Stimulated activated CD8-positive, alpha-beta memory T cell treated with anti-CD3 and anti-CD28 coated beads, Interleukin-4, amount 100 ng/mL, for 24 hours (primary cell): ENCODE measurements at places on chromosomes 5 and 9.

DNA sequence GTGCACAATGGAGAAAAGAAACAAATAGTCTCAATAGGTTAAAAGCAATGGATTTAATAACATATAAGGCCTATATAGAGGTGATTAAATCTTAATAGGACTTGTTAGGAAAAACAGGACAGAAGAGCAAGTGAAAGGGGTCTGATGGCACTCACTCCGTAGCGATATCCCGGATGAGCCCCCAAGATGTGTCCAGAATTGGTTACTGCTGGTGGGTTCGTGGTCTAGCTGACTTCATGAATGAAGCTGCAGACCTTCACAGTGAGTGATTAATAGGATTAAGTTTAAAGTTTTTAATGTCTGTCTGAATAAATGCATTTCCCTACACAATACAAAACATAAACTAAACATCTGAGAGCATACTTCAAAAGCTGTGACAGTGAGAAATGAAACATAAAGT, 110.4 kb upstream of the FAM174A start:
- DNase-seq = no peak

DNA sequence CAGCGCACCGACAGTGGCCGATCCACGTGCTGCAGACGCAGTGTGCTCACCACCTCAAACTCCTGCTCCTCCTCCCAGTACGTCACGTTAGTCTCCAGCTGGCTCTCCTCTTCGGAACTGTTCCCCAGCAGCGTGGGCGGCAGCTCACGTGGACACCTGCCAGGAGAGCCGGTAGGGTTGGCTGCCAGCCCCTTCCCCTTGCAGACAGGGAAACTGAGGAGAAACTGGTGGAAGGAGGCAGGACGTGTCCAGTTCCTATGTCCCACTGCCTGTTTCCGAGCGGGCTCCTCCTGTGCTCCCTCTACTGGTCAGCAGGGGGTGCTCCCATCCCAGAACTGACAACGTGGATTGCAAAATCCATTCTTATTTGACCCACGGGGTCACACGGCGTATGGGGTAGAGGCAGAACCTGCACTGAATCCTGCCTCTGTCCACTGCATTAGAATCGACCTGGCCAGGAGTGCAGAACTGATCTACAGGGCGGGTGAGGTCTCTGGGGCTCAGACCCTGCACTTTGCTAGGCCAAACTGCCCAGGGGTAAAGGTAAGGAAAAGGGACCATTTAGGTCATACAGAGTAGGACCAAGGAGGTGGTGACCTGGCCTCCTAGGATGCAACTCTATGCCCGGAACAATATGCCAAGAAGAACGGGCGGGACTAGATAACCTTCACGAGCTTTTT, 25.7 kb downstream of the PDGFRB start:
- peak; percentile 29 for DNase-seq

GRCh38 chr5:88883836-88884607, 1.0 kb upstream of the MEF2C start:
- DNase-seq = no peak

- DNase-seq = no peak
These were observed 1.4 kb downstream of the EFNA5 start for GRCh38 chr5:107669096-107670031.

GRCh38 chr5:115209279-115209678, 39.6 kb upstream of the TRIM36 start:
- DNase-seq = peak; percentile 5

DNA sequence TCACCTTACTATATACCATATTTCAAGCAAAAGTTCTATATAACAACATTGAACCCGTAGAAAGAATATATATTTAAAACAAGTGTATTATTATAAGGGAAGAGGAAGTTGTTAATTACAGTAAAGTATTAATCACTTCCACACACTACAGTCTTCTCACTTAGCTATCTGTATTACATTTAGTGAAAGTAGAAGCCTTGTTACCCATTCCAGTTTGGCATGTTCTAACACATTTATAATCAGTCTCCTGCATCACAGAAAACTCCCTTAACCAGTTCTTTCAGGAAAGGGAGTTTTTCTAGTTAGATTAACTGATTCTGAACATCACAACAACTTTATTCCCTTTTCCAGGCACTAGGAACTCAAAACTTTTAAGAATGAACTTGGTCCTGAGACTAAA, 6.9 kb downstream of the RAB14 start:
- no peak for DNase-seq
